Stimulated activated CD8-positive, alpha-beta memory T cell treated with anti-CD3 and anti-CD28 coated beads, Interleukin-12 subunit alpha, Interleukin-12 subunit beta, amount 100 ng/mL, for 1 hour (primary cell): ENCODE measurements at places on chromosomes 16 and 17.

GRCh38 chr17:9577373-9577709 lies 899 bp downstream of the CFAP52 start:
- DNase-seq, result no peak

DNA sequence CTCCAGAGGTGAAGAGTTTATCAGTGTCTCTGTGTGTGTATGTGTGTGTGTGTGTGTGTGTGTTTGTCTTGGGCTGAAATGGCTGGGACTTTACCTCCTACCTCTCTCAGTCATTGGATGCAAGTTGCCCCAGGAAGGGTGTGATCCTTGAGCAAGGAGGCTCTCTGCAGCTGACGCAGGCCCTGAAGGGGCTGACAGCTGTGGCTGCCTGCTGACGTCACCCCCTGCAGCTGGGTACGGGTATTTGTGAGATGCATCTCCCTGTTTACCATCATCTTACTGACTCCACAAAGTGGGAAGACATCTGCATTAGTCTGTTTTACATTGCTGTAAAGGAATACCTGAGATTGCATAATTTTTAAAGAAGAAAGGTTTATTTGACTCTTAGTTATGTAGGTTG lies 631.5 kb upstream of the RBFOX1 start:
- no peak for DNase-seq

- DNase-seq, result no peak
Measured at GRCh38 chr17:66549731-66550207, 247.4 kb downstream of the PRKCA start.

DNA sequence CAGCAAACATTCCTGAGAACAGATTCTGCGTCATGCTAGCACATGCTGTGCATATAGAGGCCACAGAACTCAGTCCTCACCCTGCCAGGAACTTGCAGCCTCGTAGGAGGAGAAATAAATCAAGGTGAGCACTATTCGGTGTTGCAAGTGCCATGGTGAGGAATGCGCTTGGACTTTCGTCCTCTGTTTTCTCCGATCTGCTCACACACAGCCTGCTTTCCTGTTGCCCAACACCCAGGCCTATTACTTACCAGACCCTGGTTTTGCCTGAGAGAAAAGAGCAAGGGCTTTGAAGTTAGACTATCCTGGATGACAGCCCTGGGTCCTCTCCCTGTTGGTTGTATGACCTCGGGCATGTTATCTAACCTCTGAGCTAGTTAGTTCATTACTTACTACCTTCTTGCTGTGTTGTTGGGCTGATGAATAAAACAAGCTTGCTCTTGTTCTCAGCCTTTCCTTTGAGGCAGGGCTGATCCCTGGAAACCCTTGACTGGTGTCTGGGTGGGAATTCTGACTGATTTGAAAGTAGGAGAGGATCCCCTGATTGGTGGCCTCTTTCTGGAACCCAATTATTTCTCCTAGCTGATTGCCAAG lies 2.9 kb downstream of the ACSF2 start:
- DNase-seq, result no peak

DNA sequence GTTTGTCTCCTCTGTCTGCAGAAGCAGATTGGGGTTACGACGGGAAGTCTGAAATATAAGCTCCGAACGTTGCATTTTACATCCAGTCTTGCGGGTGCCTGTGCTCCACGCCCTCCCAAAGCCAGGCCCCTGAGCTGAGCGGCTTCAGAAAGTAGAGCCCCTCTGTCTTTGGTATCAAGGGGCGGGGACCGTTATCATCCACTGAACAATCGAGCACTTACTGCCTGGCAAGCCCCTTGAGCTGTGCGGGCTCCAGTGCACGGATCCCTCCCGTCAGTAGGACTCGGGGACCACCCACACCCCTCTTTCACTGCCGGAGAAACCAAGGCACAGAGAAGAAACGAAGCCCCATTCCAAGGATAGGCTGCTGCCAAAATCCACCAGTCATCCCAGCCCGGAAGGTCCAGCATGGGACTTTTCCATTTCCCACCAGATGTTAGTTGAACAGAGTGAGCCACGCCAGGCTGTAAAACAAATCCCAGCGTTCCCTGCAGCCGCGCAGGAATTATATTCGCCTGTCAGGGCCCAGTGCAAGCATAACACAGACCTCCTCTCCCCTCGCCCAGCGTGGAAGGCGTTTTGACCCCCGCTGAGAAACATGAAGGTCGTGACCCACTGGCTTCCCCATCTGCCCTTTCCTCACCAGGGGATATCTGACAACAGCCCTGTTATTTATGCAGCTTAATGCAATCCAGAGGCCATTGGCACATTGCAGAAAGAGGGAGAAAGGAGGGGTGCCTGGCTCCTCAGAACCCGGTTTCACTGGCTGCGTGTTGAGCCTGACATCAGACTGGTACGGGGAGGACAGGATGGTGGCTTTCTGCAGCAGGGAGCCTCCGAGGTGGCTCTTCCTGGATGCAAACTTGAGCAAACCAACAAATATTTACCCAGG lies 212.2 kb upstream of the FOXF1 start:
- DNase-seq, result no peak

DNA sequence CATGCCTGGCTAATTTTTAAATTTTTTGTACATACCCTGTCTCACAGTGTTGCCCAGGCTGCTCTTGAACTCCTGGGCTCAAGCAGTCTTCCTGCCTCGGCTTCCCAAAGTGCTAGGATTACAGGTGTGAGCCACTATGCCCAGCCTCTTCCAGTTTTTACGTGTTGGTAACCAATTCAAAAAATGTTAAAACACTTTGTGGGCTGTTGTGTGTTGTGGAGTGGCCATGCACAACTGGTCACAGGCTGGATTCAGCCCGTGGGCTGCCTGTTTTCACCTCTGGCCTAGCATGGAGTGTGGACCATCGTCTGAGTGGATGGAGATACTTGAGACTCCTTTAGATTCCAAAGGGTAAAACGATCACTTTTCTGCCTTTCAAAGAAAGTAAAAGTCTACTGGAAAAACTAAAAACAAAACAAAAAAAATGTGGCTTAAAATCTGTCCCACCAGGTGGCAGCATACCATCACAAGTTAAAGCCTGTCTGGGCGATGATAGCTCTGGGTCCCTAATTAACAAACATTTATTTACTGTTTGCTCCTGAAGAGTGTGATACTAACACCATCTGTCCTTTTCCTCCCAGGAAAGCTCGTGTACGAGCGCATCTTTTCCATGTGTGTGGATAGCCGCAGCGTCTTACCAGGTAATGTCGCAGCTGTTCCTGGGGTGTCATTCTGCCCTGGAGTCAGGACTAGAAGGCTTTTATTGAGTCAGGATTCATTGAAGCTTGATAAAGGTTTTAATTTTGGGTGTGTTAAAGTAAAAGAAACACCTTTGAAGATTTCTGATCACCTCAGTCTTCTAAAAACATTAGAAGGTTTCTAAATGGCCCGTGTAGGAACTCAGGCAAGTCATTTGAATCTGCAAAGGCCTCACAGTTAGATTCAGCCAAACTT lies 45.8 kb downstream of the VPS35L start:
- DNase-seq, result no peak

GRCh38 chr17:34443619-34444469 lies 80.8 kb upstream of the CCL1 start:
- DNase-seq, result no peak

- no peak for DNase-seq
Measured at GRCh38 chr17:83179374-83179773, 100.0 kb downstream of the METRNL start.

DNA sequence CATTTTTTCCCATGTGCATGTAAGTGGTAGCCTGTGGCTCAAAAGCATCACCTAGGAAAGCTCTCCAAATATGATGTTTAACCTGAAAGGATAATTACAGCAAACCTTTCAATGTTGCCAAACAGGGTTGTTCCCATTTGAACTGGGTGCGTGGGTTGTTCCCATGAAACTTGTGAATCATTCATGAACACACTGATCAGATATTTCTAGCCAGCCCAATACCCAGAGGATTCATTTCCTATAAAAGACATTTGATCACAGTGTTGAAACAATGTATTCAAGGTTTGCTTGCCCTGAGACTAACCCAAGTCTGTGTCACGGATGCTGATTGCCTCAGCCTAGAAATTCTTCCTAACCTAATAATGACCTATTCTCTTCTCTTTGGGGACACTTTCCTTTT lies 12.9 kb downstream of the KRT39 start:
- no peak for DNase-seq

GRCh38 chr16:84220851-84221250 lies 19.0 kb downstream of the KCNG4 start:
- no peak for DNase-seq

- DNase-seq, result no peak
Measured at GRCh38 chr16:52372313-52372712, 174.6 kb downstream of the TOX3 start.

GRCh38 chr16:1770328-1771187 lies 785 bp downstream of the NME3 start:
- no peak for DNase-seq

DNA sequence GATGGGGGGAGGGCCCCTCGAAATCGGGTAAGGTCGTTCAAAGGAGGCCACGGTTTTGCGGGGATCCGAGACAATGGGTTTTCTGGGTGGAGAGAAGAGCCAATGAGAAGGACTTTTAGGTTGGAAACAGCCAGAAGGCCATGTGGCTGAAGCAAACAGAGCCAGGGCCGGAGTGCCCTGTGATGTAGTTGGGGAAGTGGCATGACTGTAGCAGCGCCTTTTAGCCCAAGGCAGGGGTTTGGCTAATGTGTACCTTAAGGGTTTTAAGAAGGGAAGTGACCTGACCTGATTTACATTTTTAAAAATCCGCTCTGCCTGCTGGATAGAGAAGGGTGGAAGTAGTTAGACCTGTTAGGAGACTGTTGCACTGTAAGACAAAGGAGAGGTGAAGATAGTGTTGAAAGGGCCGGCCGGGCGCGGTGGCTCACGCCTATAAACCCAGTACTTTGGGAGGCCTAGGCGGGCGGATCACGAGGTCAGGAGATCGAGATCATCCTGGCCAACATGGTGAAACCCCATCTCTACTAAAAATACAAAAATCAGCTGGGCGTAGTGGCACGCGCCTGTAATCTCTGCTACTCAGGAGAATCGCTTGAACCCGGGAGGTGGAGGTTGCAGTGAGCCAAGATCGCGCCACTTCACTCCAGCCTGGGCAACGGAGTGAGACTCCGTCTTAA lies 1.0 kb downstream of the LYRM1 start:
- DNase-seq, result no peak

- DNase-seq, result no peak
Measured at GRCh38 chr16:57614944-57615343, 13.5 kb upstream of the ADGRG1 start.

DNA sequence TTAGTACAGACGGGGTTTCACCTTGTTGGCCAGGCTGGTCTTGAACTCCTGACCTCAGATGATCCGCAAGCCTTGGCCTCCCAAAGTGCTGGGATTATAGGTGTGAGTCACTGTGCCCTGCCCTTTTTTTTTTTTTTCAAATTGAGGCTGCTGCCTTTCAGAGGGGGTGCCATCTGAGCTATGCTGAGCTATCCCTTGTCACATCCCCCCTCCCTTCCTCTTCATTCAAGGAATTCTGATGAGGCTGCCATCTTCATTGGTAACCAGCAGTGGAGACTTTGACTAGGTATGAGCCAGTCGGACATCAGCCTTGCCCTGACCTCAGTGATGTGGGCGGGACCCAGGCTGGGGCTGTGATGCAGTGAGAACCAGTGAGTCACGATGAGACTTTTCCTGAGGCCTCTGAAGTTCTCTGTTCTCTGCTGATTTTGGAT lies 24.4 kb upstream of the GPT2 start:
- no peak for DNase-seq

GRCh38 chr17:54902611-54903010 lies 2.0 kb downstream of the TOM1L1 start:
- DNase-seq, result no peak

DNA sequence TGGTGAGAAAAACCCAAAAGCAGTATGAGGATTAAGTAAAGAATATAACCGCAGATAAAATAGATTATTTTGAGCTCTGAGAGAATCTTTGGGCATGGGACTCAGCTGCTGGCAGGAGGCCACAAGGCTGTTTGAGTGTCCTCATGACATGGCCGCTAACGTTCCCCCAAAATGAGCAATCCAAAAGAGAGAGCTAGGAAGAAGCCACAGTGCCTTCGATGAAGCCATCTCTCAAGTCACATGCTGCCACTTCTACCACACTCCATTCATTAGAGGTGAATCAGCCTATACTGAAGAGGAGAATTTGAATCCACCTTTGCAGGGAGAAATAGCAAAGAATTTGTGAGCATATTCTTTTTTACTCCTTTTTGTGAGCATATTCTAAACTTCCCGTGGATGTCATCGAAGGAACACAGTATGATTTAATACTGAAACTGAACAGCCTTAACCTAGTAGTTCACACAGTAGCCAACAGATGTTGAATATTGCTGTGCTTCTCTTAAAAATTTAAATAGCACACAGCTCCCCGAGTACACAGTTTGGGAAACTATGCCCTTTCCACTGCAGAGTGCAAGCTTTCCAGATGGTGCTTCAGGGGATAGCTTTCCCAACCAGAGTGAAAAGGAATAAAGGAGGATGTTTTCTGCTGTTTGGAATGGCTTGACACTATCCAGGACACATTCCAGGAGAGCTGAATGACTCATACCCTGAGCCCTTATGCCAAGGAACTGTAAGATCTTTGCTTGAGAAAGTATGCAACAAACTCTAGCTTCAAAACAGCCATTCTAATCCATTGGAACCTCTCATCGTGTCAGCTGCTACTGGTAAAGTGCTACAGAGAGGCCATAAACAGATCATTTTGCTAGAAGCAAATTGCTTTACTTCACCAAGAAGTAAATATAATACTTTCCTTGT lies 33.9 kb downstream of the ANKFY1 start:
- no peak for DNase-seq

GRCh38 chr17:35241520-35241919 lies 1.4 kb upstream of the SLFN5 start:
- DNase-seq, result peak; percentile 15

- DNase-seq, result no peak
Measured at GRCh38 chr16:66275775-66276428, 90.6 kb upstream of the CDH5 start.

DNA sequence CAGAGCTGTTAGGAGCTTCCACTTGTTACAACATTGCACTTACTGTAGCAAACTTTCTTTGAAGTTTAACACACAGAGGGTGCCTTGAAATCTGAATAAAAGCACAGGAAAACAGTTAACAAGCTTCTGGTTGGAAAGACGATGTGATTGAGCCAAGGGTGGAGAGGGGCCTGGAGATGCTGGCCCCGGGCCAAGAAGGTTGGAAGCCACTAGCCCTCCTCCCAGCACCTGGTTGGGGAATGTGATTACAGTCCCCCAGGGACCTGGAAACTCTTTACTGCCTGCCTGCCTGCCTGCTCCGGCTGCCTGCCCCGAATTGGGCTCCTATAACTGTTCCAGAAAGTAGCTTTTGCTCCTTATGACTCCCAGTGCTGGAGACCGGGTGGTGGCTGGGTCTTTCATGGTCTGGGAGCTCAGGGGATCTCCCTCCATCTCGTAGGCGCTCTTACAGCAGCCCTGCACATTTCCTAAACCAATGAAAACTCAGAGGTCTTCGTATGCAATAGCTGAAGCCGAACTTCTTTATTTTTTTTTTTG lies 48.0 kb upstream of the ZFHX3 start:
- DNase-seq, result no peak

GRCh38 chr16:22665803-22666202 lies 148.2 kb upstream of the HS3ST2 start:
- no peak for DNase-seq

- no peak for DNase-seq
Measured at GRCh38 chr16:79970551-79971236, 370.2 kb upstream of the MAF start.
